ENCODE measurements at places on chromosomes 4 and X.

DNA sequence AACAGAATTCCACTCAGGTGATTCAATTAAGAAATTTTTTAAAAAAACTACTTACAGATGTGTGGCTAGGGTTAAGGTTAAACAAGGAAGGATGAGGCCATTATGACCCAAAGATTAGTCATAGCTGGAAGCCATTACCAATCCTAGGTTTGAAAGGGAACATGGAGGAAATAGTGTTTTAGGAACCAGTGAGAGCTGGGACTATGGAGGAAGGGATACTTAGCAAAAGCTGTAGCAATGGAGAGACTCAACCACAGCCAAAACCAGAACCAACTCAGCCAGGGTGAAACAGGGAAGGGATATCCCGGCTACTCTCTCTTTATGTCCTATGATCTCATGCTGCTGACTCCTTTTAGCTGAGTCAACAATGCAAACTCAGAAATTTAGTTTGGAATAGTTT lies 148.6 kb upstream of the CNKSR2 start:
- no peak for DNase-seq

DNA sequence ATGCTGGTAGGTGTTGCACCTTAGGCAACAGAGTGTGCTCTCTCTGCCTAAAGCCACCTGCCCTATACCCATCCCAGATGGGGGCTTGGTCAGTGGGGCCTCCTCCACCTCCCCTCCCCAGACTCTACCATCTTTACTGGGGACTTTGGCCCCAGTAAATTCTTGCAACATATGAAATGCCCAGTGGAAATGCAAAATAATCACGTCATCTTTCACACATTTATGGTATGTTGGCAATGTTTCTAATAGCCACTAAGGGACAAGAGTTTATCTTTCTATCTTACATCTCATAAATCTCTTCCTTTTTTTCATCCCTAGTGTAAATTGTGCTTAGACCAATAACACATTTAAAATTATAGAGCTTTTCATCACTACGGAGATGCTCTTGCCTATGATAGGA lies 103.0 kb upstream of the MAML3 start:
- no peak for DNase-seq

- no peak for DNase-seq
Observed at GRCh38 chrX:41600291-41600690, 88.5 kb upstream of the GPR34 start.

- DNase-seq: peak; percentile 54
Observed at GRCh38 chr4:69764311-69764710, 3.9 kb upstream of the SULT1B1 start.

- no peak for DNase-seq
Observed at GRCh38 chr4:82691431-82691830, 107.2 kb downstream of the SCD5 start.

DNA sequence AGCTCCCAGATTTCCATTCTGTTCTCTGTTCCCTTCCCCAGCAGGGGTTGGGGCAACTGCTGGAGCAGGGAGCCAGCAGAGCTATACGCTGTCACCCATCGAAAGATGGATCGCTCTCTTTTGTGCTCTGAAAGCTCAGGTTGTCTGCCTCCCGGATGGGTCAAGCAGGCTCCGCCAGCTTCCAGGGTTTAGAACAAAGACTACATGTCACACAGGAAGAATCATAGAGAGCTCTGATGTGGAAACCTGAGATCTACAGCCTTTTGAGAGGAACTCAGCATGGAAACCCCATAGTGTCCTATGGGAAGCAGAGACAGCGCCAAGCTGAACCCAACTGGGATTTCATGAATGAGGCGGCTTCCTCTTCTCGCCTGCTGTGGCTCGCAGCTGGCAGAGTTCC lies 205.4 kb downstream of the HS3ST1 start:
- DNase-seq: no peak

- no peak for DNase-seq
Observed at GRCh38 chr4:150515135-150515534, 66.8 kb upstream of the MAB21L2 start.

DNA sequence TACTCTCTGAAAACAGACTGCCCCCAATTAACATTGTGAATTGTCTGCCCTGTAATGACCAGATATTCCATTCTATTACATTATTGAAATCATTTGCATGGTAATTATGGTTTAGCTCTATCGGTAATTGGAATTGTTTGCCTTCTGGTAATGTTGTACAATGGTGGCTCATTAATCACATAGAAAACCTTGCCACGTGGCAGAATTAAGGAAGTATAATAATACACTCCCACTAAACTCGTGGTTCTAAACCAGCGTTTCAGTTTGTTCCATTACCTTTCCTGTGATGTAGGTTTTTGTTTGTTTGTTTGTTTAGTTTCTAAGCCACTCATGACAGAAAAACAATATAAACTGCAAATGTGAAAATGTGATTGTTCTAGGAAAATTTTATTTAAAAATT lies 45.1 kb upstream of the TAPT1 start:
- DNase-seq: no peak

GRCh38 chrX:1411326-1411725 lies 19.4 kb upstream of the SLC25A6 start:
- DNase-seq: no peak

- no peak for DNase-seq
Observed at GRCh38 chrX:1941321-1941720, 326.5 kb downstream of the ASMT start.

DNA sequence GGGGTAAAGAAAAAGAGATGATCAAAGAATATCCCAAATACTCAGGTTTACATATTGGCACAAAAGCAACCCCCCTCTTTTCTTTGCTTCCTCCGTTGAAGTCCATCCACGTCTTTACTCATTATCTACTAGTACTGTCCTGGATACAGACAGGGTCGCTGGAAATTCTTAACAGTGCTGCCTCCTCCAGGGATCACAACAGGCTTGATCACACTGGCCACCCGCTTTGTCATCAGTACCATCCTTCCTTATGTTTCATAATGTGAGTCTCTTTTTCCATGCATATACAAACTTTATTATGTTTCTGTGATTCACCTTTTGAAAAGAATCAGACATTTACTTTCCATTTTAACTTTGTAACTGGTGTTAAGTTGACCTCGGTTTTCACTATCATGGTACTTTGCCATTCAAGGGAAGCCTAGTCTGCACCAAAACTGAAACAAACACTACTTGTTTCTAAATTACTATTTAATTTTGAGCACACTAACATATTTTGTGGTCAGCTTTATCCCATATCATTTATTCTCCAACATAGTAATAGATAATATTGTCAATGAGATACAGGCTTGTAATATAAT lies 387.5 kb upstream of the PPP1R2C start:
- no peak for DNase-seq

- no peak for DNase-seq
Observed at GRCh38 chr4:59565836-59566235, 1634.3 kb upstream of the ADGRL3 start.
